ENCODE measurements at places on chromosomes 2 and 18. TPM values are rescaled to one million over a fixed set of nuclear protein-coding genes. Genes with fewer than 3 reads are reported as not detected.

Gene ACKR3
- total RNA-seq, result 5.4 TPM

Gene ICA1L
- 4.6 TPM for total RNA-seq

Gene ATP6V1C2
- total RNA-seq, result not detected

Gene CABLES1
- 2.1 TPM for total RNA-seq

Gene DAPL1
- not detected for total RNA-seq

Gene REG3G
- total RNA-seq, result not detected

Gene CYP26B1
- total RNA-seq, result not detected

All from activated naive CD4-positive, alpha-beta T cell treated with anti-CD3 and anti-CD28 coated beads, Interleukin-2, amount 10 ng/mL, durations not matched to agents 5 hours and 36 hours (primary cell).